ENCODE measurements at places on chromosomes 4 and X.
A peak's percentile ranks its signal among the peaks of the same experiment; 100 is the strongest.

- ATAC-seq = no peak
Measured at GRCh38 chrX:123590842-123591486, 141.9 kb downstream of the THOC2 start.

DNA sequence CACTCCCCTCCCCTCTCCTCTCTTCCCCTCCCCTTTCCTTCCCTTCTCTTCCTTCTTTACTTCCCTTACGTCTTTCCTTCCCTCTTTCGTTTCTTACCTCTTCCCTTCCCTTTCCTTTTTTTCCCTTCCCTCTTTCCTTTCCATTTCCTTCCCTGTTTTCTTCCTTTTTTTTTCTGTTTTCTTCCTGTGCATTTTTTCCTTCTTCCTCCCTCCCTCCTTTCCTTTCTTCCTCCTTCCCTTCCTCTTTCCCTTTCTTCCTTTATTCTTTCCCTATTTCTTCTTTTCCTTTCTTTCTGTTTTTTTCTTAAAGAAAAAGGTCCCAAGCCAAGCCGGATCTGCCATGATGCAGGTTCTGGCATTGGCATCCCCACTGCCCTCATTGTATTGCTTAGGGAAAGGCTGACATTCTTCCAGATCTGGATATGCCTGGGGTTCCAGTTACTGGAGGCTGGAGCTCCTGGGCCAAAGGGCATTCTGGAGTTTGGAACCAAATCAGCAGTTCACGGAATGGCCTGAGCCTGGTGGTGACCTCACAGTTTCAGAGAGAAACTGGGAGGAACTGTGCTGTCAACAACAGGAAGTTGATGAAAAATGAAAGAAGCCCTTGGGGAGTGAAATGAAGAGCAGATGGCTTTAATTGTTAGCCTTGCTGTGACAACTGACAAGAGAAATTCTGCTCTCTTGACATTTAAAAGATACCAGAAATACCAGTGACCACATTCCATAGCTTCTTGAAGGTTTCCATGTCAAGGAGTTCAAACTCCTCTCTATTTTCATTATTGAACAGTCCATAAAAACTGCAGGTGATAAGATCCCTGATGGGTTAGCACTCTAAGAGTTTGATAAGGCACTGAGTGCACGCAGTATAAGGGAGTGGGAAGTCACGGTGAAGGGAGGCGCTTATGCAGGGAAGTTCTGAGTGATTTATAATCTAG lies 622.1 kb downstream of the SPRY1 start:
- peak; percentile 57 for ATAC-seq

DNA sequence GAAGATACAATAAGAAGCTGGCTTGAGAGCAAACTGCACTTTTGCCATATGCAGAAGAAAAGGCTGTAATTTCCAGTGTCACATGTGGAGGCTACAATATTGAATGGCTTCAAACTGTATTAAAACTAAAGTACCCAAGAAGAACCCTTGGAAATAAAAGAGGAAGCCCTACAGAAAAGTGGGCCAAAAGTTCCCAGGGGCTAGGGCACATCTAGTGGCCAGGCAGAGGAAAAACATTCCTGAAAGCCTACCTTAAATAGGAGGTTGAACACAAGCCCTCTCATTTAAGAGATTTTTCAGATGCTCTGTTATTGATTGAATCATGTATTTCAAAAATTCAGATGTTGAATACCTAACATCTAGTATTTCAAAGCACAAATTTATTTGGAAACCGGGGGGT lies 40.6 kb upstream of the PRDX4 start:
- ATAC-seq = no peak

DNA sequence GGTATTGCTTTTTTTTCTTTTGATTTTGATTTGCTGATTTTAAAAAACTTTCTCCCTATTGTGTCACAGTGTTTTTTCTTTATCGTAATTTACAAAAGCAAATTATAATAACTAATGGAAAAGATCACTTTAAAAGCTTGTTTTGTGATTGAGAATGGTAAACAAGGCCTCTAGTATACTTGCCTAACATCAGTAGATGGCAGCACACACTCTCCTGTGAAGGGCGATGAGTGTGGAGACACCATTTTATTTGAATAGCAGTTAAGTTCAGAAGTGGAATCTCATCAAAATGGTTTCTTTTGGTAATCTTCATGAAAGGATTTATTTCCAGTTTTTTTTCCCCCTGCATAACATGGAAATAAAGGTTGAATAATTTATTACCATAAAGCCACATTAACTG lies 72.3 kb downstream of the PAK3 start:
- ATAC-seq = no peak

- ATAC-seq = no peak
Measured at GRCh38 chr4:173835903-173836302, 305.9 kb upstream of the HAND2 start.

- ATAC-seq = no peak
Measured at GRCh38 chrX:39384996-39385395, 583.7 kb downstream of the MID1IP1 start.

- no peak for ATAC-seq
Measured at GRCh38 chr4:6198768-6199421, 1.5 kb downstream of the JAKMIP1 start.

DNA sequence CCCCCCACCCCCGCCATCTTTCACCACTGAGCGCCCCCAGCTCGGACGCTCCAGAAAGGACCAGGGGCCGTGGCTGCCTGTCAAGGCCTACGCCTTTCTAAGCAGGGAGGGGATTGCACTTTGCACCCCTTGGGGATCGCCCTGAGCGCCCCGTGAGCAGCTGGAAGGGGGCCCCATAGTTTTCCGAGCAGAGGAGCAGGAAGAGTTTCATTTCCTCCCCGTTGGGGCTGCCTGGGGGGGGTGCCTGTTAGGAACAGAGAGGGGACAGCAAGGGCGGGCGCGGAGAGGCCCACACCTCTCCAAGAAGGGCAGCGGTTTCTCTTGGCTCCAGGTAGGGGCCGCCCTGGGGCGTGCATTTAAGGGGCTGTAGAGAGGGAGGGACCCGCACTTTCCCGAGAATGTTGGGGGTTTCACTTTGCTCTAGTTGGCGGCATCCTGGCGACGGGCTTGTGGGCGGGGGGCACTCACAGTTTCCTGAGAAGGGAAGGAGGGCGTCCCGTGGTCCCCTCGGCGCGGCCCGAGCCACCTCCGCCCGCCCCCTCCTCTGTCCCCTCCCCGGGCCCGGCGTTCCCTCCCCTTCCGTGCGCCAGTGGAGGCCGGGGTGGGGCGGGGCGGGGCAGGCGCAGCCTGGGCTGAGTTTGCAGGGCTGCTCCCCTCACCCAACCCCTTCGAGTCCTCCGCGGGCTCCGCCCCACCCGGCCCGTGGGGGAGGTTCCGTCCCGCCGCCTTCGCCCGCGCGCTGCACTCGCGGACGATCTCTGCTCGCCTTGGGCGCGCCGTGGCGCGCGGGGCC lies 82.3 kb upstream of the CD99 start:
- ATAC-seq = peak; percentile 98

DNA sequence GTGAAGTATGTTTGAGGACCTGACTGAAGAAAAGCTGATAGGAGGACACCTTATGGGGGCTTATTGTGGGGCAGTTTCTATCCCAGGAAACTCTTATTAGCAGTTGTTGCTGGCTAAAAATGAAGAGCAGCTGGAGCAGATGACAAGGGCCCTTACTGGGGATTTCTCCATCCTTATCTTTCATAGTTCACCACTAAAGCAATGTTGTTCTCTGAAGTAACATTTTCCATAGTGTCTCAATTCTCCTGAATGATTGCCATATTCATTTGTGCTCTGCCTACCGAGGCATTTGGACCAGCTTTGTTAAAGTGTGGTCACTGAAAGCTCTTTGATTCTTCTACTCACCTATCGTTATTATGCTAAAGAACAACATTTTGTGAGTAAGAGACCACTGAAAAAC lies 7.7 kb downstream of the ENOX2 start:
- no peak for ATAC-seq

DNA sequence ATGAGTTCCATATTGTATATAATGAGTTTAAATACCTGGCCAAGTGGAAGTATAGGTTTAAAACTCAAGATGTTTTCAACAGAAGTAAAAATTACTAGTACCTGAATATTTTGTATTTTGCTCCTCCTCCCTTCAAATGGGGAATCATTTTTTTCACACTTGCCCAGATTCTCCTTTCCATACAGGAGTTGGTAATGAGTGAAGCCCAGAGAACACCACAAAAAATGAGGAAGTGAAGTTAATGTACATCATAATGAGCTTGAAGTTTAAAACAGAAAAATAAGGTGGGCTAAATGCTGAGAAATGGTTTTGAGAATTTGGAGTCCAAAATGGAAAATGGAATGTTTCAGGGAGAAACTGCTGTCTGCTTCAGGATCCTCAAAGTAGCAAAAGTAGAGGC lies 364.8 kb upstream of the EMCN start:
- ATAC-seq = no peak
